ENCODE measurements at places on chromosomes 2 and 18.

GRCh38 chr2:50680646-50681045 lies 351.3 kb downstream of the NRXN1 start:
- DNase-seq = no peak

GRCh38 chr18:56235071-56235470 lies 403.3 kb downstream of the TXNL1 start:
- no peak for DNase-seq

DNA sequence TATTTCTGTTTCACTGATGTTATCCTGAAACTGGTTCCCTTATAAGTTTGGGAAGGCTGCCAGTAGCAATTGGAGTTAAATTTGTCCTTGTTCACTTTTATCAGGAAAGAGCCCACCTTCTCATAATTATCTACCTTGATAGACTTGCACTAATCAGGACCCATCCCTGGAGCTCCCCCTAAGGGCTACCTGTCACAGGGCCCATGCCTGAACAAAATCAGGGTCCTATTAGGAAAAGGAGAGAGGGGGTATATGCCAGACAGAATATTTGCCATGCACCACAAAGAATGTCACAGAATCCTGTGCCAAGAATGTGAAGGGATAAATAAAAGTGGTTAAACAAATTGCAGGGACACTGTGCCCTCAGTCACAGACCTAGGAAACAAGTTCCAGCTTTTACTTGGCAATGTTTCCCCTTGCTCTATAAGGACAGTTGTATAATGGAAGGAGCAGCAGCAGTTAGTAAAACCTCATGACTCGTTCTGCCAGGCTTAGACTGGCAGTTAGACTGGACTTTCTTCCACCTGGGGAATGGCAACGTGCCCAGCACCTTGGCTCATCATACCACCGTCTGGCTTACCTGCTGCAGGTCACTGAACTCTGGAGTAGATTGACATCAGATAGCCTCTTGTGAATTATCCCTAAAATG lies 32.3 kb upstream of the VWC2L start:
- no peak for DNase-seq

DNA sequence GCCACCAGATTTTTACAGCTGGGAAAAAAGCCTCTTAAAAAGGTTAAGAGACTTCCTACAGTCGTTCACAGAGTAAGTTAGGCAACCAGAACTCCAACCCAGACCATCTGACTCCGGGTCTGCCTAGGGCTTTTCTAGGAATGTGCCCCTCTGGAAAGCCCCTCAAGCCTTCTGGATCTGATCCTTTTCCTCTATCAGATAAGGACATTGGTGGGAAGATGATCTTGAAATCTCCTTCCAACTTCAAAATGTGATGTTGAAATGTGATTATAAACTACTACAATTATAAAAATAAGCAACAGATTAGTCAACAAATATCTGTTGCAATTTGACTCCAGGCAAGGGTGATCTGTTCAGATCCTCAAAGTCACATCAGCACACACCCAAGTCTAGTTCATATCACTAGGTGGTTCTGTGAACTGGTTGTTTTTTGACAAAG lies 270.4 kb downstream of the ARHGAP15 start:
- DNase-seq = no peak

DNA sequence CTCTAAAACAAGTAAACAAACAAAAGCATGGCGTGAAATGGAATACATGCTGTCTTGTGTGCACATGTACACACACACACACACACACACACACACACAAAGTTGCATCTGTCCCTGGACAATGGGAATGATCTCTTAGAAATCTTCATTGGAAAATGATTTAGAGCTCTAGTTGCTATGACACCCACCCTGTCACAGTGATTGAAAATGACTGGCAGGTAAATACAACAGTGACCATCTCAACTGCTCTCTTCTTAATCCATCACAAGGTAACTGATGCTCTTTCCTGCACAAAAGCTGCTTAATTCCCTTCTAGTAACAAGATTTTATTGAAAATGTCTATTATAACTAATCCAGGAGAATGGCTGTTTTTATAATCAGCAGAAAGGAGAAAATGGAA lies 1011.7 kb upstream of the GYPC start:
- no peak for DNase-seq

GRCh38 chr18:29169599-29169998 lies 992.7 kb upstream of the CDH2 start:
- DNase-seq = no peak

GRCh38 chr2:148967578-148967977 lies 70.9 kb upstream of the LYPD6B start:
- DNase-seq = no peak

DNA sequence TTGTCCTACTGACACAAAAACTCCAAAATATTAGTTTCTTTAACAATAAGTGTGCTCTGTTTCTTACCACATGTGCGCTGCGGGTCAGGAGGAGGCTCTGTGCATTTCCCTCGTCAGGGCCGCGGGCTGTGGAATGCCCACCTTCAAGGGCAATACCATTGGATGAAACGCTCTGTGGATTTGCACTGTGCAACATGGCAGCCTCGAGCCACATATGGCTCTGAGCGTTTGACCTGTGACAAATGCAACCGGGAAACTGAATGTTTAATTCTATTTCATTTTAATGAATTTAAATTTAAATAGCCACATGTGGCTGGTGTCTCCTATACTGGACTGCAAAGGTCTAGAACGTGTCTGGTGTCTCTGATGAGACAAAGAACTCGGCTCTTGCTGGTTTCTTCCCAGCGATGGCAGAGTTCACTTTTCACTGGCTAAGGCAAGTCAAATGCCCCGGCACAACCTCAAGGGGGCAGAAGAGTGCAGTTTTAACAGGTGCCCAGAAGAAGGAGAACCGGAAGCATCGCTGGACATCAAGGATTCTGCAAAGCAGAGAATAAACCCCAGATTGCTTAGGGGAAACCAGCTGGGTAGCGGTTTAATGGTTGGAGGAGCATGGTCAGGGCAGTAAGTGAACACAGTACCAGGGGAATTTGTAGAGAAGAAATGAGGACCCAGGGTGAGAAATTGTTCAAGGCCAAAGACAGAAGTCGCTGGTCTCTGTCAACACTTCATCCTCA lies 37.0 kb upstream of the TMEM18 start:
- no peak for DNase-seq

- no peak for DNase-seq
Observed at GRCh38 chr2:231129216-231129615, 4.4 kb upstream of the HTR2B start.

DNA sequence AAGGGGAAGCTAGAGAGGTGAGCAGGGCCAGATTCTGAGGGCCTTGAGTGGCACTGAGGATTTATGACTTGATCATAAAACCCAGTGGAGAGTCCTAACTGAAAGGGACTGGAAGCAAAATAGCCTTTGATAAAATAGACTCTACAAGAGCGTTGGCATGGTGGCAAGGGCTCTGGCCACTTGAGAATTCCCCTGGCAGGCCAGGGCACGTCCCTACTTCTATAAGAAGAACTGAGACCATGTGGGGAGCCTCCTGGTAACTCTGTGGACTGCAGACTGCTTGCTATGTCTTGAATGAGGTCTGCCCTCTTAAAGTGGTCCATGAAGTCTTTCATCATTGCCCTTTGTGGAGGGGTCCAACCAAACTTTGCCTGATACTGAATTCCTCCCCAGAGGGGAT lies 324.8 kb downstream of the ALK start:
- no peak for DNase-seq

DNA sequence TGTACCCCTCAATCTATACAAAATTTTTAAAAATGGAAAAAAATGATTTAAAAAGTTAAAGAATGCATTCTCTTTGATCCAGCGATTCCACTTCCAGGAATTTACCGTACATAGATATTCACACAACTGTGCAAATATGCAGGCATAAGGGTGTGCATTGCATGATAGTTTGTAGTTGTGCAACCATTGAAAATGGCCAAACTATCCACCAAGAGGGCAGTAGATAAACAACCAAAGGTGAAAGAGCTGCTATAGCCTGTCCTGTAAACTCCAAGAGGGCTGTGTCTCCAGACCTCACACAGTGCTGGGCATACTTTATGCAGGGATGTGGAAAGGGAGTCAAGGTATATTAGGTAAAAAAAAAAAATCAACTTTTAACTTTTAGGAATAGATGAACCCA lies 116.5 kb upstream of the NEDD4L start:
- no peak for DNase-seq

Measured in stimulated activated CD8-positive, alpha-beta memory T cell treated with anti-CD3 and anti-CD28 coated beads, Interleukin-15, amount 100 ng/mL, for 1 hour (primary cell).